DND-41 (cell line): ENCODE measurements at places on chromosomes 5 and 9.

- no peak for DNase-seq
These were observed 50.6 kb downstream of the MELK start for GRCh38 chr9:36623280-36623679.

- no peak for DNase-seq
These were observed 170.6 kb downstream of the MCTP1 start for GRCh38 chr5:95114305-95114704.

DNA sequence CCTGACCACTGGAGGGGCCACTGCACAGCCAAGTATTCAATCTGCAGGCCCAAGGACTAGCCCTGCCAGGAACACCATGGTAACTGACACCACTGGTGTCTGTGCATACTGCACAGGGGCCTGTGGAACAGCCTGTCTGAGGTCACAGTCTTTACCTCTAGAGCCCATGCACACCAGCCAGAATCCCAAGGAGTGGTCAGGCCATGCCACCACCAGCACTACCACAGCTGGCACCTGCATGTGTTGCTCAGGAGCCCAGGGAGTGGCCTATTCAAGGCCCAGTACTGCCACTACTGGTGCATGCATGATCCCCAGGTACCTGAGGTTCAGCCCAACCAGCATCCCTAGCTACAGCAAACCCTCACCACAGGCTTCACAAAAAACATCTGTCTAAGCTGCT is 546.0 kb upstream of the RGMB start:
- DNase-seq = no peak

- no peak for DNase-seq
These were observed 12.1 kb downstream of the PTGES2 start for GRCh38 chr9:128115187-128116103.

DNA sequence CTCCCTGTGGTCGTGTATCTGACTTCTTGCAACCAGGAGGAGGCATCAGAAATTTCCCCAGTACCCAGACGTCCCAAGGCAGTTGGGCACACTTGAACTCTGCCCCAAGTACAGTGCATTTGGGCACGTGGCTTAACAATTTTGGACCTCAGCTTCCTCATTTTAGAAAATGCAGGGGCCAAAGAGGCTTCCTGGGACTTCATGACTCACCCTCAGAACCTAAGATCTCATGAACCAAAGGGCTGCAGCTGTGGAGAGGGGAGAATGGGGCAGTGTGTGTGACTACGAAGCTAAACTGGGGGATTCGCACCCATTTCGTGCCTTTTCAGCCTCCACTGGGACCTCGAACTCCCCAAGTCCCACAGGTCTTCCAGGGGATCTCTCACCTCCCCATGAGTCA is 59.2 kb downstream of the SYK start:
- no peak for DNase-seq

- DNase-seq = no peak
These were observed 483.7 kb downstream of the TAF11L14 start for GRCh38 chr5:18117968-18118367.

- DNase-seq = no peak
These were observed 88.6 kb upstream of the RASGRF2 start for GRCh38 chr5:80871541-80871961.

DNA sequence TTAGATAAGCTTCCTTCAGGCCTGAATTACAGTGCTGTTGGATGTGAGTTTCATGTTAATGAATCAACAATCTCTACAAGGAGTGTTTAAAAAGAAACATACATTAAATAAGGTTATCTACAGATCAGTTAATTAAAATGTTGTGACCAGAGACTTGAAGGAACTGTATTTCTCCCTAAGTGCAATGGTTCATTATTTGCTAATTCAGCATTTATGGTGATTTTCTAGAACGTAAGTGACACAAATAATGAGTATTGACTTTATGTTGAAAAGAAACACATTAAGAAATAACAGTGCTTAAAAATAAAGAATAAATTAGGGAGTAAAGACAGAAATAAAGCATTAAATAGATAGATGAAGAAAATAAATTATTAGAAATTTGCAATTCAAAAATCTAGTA is 74.5 kb downstream of the ADAMTSL1 start:
- no peak for DNase-seq

GRCh38 chr9:109319626-109320241 is 1.1 kb downstream of the EPB41L4B start:
- no peak for DNase-seq

- DNase-seq = no peak
These were observed 111.5 kb upstream of the ZNF366 start for GRCh38 chr5:72618708-72619107.

- DNase-seq = no peak
These were observed 52.5 kb upstream of the SEMA6A start for GRCh38 chr5:116626945-116627679.

DNA sequence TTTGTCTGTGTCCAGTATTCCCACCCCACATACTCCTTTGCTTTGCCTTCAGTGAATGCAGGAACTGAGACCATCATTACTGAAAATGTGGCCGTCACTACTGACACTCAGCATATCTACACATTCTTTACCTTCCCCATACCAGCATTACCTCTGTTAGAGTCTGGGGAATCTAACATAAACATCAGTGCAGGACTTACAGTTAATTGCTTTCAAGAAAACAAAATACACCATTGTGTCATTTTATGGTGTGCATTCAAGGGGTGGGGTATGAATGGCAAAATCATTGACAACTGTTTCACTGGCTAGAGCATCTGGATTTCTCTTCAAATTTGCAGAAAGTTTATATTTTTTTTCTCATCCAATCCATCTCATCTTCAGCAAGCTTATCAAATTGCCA is 731.4 kb upstream of the RIOK2 start:
- DNase-seq = no peak

DNA sequence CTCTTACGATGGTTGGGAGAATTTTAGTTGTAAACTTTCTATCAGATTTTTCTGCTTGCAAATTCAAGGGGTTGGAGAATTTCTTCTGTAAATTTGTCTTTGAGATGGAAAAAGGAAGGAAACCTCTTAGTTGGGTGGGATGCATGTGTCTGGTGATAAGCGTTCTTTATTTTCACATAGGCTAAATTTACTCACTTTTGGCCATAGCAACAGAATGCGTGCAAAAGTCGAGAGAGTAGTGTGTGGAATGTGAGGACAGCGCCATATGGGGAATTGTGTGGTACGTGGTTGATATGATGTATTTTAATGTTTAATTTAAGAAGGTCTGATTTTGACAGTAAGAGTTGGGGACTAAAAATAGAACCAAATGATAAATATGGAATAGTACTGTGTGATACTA is 282.2 kb downstream of the TAF11L14 start:
- DNase-seq = no peak

DNA sequence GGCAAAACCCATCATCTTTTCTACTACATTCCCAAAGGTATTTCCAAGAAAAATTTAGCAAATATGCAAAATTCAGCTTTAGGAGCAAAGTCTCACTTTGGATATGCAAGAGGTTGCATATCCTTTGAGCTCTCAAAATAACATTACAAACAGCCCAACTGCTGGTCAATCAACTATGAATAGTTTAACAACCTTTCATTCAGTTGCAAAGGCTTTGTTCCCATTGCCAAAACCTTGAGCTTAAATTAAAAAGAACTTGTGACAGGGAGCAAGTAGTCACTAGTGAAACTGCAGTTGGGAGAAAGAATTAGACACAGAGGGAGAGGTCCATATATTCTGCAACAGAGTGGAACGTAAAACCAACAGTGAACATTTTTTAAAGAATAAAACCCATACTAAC is 8.8 kb downstream of the ZNF608 start:
- no peak for DNase-seq

- DNase-seq = no peak
These were observed 147.8 kb downstream of the RXRA start for GRCh38 chr9:134474055-134474370.

DNA sequence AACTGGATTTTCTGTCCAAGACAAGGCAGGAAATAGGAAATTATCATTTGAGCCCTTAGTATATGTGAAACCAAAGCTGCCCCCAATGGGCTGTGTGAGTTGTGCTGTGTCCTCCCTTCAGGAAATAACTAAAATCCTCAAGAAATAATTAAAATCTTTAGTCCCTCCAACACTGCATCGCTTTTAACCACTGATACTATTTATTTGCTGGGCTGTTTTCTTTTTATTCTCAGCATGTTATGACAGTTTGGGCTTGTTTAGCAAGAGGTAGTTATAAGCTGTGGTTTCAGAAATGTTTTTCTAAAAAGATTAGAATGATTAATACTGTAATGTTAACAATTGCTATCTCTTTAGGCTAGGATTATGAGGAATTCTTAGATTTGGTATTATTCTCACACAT is 187.0 kb upstream of the KCNN2 start:
- DNase-seq = no peak

DNA sequence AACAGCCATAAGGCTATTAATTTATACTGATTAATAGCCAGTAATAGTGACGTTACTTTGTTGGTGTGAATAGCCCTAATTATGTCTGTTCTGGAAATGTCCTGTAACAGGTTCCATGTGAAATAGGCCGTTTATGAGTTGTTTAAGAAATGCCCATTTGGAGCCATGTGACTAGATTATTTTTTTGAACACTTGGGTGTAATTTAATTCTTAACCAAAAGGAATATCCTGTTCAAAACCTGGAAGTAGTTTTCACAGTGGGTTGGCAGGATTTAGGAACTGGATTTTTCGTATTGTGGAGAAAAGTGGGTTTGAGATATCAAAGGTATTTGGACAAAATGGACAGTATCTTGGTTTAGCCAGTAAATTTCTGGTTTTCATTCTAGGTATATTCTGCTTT is 1.3 kb downstream of the TENT2 start:
- no peak for DNase-seq

DNA sequence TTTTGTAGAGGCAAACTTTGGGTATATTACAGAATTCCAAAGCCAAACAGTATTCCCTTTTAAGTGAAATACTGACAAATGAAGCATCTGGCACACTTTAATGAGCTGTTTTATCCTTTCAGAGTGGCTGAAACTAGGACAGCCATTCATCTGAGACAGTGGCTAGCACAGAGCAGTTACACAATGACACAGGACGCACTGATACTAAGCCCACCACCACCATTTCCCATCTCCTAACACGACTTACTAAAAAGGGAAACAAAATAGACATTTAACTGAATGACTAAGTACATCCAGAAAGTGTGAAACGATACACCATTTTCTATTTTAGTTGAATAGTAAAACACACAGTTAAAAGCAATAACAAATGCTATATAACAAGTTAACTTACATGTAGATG is 120.4 kb upstream of the RETREG1 start:
- DNase-seq = no peak

- DNase-seq = no peak
These were observed 192.2 kb downstream of the DMAC1 start for GRCh38 chr9:7607421-7607820.

GRCh38 chr9:98144076-98144475 is 25.1 kb upstream of the TRIM14 start:
- DNase-seq = no peak

DNA sequence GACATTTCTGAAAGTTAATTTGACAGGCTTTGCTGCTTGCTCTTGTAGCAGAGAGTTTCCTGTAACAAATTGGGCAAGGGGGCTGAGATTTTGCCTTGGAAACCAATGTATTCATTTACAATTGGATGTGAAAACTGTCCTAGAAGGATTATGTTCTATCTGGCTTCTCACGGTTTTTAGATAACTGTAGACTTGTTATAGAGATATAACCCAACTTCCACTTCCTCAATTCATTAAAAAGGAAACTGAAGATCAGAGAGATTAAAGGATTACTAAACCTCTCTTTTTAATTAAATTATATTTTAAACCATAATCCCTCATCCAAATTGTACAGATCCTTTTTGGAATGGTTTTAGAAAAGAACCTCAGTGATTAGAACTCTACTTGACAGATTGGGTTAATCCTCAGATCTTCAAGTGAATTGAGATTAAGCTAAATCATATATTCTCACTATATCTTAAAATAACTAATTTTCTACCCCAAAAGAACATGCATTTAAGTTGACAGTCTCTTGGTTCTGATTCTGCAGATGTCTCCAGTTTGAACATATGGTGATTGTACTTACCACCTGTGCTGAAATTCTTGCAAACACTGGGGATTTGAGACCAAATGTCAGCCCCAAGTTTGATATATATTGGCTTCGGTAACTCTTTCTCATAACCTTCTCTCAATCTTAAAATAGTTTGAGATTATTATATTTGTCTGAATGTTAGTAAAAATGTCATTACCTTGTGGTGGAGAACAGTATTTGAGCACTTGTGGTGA is 130.1 kb upstream of the C9orf72 start:
- no peak for DNase-seq

GRCh38 chr5:150353032-150353675 is 4.3 kb upstream of the TCOF1 start:
- no peak for DNase-seq

DNA sequence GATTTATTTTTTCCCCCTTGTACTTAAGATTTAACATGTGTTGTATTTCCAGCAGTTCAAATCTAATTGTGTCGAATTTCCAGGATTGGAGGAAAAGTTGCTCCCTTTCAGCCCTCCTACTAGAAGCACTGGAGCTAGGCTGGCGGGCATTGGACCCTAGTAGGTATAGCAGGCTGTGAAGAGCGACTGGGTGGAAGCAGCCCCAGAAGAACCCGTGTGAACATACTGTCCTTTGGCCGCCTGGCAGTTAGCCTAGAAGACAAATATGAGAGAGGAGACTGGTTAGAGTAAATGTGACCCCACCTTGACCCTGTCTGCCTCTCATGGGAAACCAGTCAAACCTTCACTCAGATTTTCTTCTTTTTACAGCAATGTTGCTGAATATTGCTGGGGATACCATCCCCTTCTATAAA is 13.9 kb downstream of the ALDOB start:
- no peak for DNase-seq

DNA sequence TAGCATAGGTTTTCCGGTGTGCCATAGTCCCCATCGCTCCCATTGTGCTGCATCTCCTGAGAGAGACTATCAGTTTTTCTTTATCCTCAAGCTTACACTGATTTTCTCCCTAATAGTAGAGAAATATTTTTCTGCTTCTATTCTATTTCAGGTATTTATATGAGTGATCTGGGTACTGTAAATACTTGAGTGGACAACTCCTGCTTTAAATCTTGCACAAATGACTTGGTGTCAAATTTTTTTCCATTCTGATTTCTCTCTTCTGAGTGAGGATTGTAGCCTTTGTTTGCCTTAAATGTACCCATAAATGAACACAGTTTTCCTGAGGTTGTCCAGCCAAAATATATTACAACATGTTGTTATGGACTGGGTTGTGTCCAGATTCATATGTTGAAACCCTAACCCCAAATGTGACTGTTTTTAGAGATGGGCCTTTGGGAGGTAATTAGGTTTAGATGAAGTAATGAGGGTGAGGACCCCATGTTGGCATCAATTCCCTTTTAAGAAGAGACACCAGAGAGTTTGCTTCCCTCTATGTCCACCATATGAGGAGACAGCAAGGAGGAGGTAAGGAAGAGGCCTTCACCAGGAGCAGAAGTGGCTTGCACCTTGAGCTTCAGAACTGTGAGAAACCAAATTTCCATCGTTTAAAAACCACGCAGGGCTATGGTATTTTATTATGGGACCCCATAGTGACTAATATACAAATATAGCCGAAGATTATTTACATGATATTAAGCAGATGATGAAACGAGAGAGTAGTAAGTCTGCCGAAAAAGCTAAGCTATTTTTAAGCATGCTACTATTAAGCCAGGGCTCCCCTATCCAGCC is 336.4 kb upstream of the MPDZ start:
- no peak for DNase-seq
